ENCODE measurements at places on chromosomes 7 and 10.

GRCh38 chr7:8973601-8974000 is 540.2 kb downstream of the NXPH1 start:
- no peak for DNase-seq

DNA sequence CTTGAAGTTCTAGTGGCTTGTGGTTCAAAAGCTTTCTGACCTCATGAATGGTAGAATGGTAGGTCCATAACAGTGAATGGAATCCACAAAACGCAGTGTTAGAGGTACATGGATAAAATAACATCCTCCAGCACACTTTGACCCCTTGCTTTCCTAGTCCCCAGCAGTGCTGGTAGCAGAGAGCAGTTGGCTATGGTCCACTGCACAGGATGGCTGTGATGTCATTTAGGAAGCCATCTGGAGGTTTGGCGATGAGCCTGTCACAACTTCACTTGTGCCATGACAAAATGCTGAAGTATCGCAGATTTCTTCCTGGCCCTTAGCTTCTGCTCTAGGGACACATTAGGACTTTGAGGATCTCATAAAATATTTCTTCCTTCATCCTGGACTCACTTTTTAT is 300.0 kb upstream of the FZD8 start:
- no peak for DNase-seq

- no peak for DNase-seq
Measured at GRCh38 chr10:84525120-84525806, 196.9 kb downstream of the CCSER2 start.

DNA sequence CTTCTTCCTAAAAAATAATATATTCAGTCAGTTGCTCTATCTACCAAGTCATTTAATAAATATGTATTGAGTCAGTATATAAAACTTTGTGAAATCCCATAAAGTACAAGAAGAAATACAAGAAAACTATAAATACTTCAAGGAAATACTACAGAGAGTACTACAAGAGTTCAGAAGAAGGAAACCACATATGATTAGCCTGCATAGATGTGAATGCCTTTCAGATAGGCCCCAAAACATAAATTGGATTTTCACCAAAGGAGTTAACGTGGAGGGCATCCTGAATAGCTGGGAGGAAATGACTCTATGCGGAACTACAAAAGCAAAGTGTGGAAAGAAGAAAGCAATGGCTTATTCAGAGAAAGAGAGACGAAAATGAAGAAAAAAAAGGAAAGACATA is 120.1 kb downstream of the LRRN3 start:
- DNase-seq = no peak

GRCh38 chr7:86904949-86905834 is 154.3 kb downstream of the ELAPOR2 start:
- no peak for DNase-seq

- DNase-seq = no peak
Measured at GRCh38 chr10:81068460-81068859, 530.8 kb downstream of the SH2D4B start.

DNA sequence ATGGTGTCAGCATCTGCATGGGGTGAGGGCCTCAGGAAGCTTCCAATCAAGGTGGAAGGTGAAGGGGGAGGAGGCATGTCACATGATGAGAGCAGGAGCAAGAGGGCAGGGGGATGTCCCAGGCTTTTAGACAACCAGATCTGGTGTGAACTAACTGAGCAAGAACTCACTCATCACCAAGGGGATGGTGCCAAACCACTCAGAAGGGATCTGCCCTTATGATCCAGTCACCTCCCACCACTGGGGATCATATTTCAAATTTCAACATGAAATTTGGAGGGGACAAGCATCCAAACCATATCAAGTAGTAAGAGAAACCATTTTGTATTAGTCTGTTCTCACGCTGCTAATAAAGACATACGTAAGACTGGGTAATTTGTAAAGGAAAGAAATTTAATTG is 33.6 kb downstream of the THNSL1 start:
- DNase-seq = no peak

- DNase-seq = no peak
Measured at GRCh38 chr7:95004618-95005247, 97.3 kb downstream of the PPP1R9A start.

DNA sequence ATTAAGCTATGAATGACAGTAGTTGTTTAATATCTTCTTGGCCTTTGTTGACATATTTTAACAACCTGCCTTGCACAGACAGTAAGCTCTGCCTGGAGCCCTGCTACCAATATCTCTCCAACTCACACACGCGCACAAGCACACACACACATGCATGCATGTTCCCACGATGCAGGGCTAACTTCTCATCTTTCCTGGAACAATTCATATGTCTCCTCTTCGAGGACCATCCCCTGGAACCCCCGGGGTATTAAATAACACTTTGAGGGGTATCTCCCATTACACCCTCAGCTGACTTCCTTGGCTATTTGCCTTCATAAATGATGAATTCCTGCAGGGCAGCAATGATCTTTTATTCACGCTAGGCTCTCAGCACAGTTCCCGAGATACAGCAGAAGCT is 258.0 kb downstream of the TRIL start:
- DNase-seq = no peak

GRCh38 chr7:6234384-6234783 is 38.0 kb downstream of the CYTH3 start:
- DNase-seq = no peak

DNA sequence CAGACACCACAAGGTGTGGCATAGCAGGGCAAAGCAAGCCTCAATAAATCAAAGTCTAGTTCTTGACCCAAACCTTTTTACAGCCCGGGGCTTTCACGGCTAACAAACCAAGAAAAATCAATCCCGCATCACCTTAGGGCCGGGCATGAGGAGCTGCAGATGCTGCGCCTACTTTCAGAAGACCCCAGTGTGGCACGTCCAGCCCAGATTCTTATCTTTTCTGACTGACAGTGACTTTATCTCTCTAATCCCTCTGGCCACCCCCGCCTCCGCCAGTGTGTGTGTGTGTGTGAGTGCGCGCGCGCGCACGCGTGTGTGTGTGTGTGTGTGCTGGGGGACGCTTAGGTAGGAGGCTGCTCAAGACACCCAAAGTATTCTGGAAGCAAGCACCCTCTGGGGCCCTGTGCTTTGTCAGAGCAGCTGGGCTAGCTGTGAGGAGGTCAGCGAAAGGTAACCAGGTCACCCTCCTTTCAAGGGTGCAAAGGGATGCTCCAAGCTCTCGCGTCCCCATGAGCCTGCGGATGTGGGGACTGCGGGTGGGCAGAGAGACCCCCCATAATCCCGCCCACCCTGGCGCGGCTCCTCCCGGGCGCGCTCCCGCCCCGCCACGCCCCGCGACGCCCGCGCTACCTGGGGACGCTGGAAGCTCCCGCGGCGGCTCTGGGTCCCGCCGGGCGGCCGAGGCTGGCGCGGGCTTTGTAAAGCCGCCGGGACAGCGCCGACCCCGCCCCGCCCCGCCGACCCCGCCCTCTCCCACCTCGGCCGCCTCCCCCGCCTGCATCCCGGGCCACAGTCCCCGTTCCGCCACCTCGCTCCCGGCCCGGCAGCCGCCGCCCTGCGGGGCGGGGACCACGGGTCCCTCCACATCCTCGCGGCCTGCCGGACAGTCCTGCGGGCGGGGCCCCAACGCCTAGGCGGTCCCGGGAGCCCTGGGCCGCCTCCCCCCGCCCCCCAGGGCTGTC is 57.1 kb upstream of the RHOBTB1 start:
- no peak for DNase-seq

GRCh38 chr10:80163741-80164341 is 31.3 kb downstream of the PLAC9 start:
- DNase-seq = no peak

- no peak for DNase-seq
Measured at GRCh38 chr10:48444861-48445841, 138.7 kb downstream of the MAPK8 start.

- no peak for DNase-seq
Measured at GRCh38 chr10:96596422-96597407, 9.9 kb upstream of the TM9SF3 start.

DNA sequence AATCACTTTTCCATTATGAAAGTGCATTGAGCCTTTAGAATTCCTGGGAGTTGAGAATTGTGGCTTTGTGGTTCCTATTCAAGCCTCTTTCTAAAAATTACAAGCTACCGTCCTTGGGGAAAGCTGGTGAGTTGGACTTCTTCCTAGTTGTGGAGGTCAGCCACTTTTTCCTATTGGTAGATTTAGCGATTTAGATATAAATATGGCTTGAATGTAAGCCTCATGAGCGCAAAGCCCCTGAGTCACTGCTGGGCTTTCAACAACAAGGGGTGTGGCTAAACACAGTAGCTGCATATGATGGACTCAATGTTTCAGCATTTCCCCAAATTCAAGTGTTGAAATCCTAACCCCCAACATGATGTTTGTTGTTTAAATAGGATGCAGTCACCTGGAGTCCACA is 150.0 kb upstream of the IGFBP3 start:
- DNase-seq = no peak
